ENCODE measurements at places on chromosomes 16 and 17.

DNA sequence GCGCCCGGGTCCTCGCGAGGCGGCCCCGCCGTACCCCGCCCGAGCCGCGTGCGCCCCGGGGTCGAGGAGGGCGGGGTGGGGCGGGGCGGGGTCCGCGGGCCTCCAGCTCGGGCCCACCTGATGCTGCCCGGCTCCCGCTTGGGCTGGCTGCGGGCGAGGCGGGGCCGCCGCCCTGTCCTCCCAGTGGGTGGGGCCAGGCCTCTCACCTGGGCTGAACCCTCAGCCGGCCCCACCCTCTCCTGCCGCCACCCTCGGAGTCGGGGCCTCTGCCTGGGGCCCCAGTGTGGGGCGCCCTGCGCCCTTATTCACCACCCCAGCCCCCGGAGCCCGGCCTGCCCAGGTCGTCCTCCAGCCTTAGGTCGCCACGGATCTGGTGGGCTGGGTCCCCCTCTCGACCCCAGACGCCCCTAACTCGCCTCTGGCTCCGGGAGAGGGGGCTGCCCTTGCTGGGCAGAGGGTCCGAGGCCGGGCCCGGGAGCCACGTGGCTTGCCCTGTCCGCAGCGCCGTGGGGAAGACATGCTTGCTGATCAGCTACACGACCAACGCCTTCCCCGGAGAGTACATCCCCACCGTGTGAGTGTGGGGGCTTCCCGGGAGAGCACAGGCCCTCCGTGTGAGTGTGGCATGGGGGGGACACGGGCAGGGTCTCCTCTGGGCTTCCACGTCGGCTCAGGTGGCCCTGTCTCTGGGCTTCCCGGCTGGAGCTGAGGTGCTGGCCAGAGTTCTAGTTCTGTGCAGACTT is 578 bp downstream of the RAC3 start:
- ATAC-seq: peak; percentile 25

DNA sequence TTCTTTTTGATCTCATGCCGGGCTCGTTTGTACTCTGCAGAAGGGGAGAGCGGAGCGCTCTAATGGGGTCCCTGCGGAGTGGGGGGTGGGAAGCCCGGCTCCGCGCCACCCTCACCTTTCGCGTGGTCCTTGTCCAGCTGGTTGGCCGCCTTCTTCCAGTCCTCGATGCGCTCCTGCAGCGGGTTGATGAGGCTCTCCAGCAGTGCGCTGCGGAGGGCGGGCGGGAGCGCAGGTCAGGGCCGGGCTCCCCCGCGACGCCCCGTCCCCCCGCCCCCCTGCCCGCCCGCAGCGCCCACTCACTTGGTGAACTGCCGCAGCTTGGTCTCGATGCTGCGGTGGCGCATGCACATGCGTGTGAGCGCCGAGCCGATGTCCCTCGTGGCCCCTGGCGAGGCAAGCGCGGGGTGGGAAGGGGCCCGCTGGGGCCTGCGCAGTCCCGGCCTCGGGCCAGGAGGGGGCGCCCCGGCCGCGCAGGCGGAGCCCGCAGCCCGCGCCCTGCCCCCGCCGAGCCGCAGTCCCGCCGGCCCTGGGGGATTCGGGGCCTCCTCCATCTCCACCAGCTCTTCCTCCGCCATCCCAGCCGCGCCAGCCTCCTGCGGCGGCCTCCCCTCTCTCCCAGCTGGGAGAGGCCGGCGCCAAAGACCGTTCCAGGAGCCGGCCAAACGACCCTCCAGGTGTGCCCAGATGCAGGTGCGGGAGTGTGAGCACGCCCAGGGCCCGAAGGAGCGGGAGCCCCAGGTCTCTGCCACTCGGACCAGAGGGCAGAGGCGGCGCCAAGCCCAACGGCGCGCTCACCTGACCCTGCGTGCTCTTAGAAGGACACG is 6.0 kb downstream of the MTSS2 start:
- no peak for ATAC-seq

DNA sequence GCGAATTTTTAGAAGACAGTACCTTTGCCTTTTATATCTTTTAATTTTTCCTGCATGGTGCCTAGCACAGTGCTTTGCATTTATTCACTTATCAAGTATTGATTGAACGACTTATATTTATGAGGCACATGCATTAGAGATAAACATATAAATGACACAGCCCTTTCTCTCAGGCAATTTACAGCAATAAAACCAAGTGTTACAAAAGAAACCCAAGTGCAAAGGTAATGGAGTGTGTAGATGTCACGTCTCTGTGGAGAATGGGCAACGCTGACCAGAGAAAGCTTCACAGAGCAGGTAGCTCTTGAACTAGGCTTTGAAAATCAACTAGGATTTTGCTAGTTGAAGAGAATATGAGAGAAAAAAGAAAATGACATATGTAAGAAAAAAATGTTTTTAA is 32.6 kb upstream of the ABCA3 start:
- ATAC-seq: no peak

DNA sequence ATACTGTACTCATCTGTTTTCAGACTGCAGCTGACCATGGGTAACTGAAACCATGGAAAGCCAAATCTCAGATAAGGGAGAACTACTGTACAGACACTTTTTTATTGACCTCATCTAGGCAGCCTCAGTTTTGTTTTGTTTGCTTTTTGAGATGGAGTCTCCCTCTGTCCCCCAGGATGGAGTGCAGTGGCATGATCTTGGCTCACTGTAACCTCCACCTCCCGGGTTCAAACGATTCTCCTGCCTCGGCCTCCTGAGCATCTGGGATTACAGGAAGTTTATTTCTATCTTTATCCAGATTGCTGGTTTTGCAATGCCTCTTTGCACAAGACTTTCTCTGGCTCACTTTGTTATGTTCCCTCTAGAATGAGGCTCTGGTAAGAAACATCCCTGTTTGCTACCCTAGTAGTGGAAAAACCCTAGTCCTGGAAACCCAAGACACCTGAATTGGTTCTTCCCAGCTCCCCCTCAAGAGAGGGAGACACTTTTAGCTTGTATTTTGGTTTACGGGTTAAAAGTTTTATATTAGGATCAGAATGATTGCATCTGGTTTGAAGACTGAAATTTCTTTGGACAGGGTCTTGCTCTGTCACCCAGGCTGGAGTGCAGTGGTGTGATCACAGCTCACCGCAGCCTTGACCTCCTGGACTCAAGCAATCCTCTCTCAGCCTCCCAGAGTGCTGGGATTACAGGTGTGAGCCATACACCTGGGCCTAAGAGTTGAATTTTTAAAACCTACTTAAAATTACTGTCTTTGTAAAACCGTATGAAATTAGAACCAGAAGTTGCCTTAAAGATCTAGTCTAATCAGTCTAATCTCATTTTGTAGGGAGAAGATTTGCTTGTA is 38.9 kb downstream of the ZNF207 start:
- ATAC-seq: no peak

DNA sequence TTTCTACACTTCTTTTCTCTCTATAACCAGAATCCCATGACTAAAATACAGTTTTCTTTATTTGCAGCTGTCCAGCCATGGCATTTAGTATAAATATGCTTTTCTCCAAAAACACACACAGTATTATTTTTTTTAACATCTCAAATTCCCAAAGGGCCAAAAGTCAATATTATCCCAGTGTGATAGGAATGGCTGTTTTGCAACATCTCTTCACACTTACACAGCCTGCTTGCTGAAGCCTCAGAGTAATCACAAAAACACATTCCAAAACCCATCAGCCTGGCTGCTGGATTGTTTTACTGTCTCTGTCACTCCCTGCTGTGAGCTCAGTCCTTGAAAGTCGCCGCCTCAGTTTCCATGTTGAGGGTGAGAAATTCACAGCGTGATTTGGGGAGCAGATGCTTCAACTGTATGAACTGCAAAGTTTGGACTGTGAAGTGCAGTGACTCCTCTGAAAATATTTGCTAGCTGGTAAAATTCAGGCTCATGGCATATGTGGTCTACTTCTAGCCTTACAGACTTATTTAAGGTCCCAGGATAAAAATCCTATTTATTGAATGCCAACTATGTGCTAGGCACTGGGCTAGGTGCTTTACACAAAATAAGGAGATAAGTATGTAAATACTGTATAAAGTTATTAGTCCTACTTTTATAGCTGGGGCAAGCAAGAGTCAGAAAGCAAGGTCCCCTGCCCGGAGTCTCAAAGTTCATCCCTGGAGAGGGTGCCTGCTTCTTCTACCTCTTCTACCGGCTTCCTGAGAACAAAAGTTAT is 116.5 kb downstream of the SOCS1 start:
- ATAC-seq: no peak

DNA sequence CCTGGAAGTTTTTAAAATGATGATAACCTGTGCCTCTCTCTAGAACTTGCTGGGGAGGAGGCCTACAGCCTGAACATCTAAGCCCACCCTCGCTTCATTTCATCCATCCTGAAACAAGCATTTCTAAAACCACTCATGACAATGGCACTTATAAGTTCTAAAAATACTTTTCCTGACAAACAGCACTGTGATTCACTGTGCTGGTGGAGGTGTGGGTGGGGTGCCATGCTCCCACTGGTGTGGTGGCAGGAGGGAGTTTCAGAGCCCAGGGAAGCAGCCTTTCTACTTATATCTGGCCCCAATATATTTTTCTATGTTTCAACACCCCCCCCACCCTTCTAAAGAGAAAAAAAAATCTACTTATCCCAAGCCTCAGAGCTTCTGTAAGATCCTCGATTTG is 52.6 kb downstream of the RAB11FIP4 start:
- ATAC-seq: no peak

- ATAC-seq: no peak
These were observed 219.2 kb upstream of the CDH5 start for GRCh38 chr16:66147291-66147690.

DNA sequence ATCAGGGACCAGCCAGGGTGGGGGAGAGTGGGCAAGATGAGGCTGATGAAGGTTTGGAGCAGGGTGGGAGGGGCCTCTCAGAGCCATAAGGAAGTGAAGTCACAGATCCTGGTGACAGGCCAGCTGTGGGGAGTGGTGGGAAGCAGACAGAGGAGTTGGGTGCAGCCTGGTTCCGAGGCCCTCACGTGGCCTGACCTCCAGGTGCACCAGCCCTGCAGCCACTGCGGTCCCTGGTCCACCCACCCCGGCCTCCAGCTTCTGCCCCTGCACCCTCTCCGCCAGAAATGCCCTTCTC is 3.9 kb upstream of the ZFPM1 start:
- no peak for ATAC-seq

GRCh38 chr17:65634533-65634932 is 73.1 kb upstream of the AXIN2 start:
- ATAC-seq: no peak

GRCh38 chr17:78232859-78233173 is 1.4 kb downstream of the TMEM235 start:
- ATAC-seq: no peak

- no peak for ATAC-seq
These were observed 125.9 kb downstream of the OR1D5 start for GRCh38 chr17:2937331-2938003.

- ATAC-seq: no peak
These were observed 457.0 kb downstream of the CDH8 start for GRCh38 chr16:61579195-61579594.

All from activated CD4-positive, CD25-positive, alpha-beta regulatory T cell treated with anti-CD3 and anti-CD28 coated beads, Interleukin-2, amount 50 U/mL, for 24 hours (primary cell).